Stimulated activated CD4-positive, alpha-beta T cell treated with anti-CD3 and anti-CD28 coated beads, TNF-alpha, amount 100 ng/mL, for 4 hours (primary cell): ENCODE measurements at places on chromosomes 2 and 18.

DNA sequence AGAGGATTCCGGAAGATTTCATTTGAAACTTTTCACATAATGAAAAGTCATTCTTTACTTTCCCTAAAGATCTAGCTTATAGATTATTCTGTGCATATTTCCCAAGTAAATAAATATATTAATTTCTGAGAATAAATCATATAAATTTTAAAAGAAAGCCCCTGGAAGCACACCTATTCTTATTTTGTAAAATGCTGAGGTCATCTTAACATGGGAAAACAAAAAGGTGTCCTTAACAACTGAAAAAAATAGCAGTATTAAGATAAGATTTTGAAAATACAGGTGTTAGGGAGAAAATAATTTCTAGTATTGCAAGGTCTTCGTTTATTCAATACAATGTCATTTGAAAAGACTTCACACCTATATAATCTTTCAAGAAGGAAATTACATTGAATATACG lies 567.5 kb upstream of the CHAC2 start:
- no peak for DNase-seq

DNA sequence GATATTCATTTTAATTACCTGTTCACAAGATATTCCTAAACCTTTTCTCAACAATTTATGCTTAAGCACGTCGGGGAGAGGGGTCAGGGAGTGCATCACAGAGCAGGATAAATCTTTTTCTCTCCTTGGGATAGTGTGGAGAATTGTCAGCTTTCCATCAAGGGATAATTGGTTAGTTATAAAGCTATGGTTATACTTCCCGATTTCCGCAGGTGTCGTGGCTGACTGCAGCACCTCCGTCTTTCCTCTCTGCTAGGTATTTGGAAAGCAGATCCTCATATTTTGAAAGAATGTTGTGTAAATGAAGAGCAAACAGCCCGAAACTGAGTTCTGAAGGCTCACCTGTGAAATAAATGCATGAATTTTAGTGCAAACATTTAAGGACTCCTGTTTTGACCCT lies 778 bp downstream of the DYNC2LI1 start:
- DNase-seq: no peak

GRCh38 chr2:38723173-38723572 lies 28.0 kb downstream of the SRSF7 start:
- DNase-seq: no peak

DNA sequence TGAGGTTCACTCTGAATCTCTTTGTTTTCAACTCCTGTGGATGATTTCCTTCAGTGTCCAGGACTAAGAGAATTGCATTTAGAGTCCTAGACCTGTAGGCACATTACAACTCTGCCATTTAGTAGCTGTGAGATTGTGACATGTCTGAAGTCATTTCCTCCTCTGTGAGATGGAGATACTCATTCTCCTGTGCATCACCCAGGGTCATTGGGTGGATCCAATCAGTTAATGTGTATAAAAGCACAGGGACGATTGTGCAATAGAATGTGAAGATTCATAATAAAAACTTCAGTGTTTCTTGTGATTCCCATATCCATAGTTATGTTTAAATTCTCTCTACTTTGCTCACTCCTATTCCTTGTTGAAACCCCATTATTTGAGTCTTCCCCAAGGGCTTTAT lies 113.6 kb downstream of the DIS3L2 start:
- DNase-seq: no peak

GRCh38 chr2:239496700-239497099 lies 95.9 kb upstream of the HDAC4 start:
- no peak for DNase-seq

- DNase-seq: no peak
Measured at GRCh38 chr2:186422226-186422625, 63.8 kb upstream of the ZC3H15 start.

- no peak for DNase-seq
Measured at GRCh38 chr2:169664600-169664977, 29.6 kb downstream of the CFAP210 start.

GRCh38 chr2:42123426-42123825 lies 45.7 kb upstream of the EML4 start:
- no peak for DNase-seq

- DNase-seq: no peak
Measured at GRCh38 chr18:46360102-46360699, 256.0 kb downstream of the HAUS1 start.

GRCh38 chr18:79429785-79430281 lies 34.1 kb downstream of the NFATC1 start:
- no peak for DNase-seq

- DNase-seq: no peak
Measured at GRCh38 chr18:3236470-3236869, 11.1 kb upstream of the MYL12A start.

DNA sequence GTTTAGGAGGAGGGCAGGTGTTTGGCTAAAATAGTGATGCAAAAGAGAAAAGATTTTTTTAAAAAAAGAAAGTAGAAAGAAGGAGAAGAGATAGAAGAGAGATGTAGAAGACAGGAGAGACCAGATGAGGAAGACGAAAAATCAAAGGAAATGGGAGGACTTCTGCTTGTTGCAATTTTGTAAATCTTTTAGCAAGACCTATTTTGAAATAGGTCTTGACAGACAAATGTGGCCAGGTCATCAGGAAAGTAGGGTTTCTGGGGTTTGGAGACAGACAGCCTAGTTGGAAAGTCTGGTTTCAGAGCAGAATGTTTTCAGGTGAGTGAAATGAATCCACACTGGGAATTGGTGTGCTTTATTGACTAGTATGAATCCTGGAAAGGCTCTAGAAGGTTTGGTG lies 104.5 kb upstream of the CAVIN2 start:
- no peak for DNase-seq

DNA sequence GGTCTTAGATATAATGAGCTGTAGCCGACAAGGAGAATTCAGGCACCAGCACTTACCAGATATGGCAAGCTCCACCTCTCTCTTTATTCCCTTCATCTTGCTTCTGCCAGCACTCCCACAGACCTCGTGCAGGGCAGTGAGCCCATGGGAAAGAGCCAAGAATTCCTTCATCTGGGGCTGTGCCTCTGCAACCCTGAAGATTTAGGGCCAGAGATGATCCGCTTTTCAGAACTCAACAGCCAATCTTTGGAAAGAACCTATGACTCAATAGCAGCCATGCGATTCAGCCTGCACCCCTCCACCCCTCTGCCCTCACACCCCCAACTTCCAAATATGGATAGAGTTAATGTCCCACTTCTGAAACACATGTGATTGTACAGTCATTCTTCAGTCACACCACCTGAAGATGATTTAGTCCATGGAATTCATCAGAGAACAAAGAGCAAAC lies 533.7 kb upstream of the TNP1 start:
- no peak for DNase-seq

DNA sequence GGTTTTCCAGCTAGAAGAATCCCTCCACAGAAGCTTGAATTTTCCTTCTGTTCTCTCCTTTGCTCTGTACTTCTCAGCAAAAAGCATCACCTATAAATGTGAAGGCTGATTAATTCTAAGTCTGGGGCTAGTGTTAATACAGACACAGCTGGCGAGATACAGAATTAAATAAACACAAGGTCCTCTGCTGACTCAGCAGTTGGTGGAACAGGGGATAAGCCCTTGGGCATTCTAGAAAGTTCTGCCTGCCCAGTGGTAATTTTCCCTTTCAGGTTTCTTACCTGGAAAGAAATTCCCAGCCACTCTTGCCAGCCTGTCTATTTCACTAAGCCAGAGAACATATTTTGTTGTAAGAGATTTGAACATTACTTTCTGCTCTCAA lies 175.3 kb upstream of the MSH6 start:
- DNase-seq: no peak

GRCh38 chr18:9822587-9823185 lies 63.1 kb upstream of the TXNDC2 start:
- no peak for DNase-seq

GRCh38 chr2:119598596-119599263 lies 54.5 kb downstream of the CFAP221 start:
- DNase-seq: no peak

- no peak for DNase-seq
Measured at GRCh38 chr2:232527905-232528470, 2.0 kb downstream of the CHRND start.

- DNase-seq: no peak
Measured at GRCh38 chr18:26017929-26018328, 72.5 kb downstream of the SS18 start.

- peak; percentile 30 for DNase-seq
Measured at GRCh38 chr18:11981543-11982366, 448 bp downstream of the IMPA2 start.

- DNase-seq: no peak
Measured at GRCh38 chr2:224110811-224111210, 71.7 kb upstream of the SERPINE2 start.

DNA sequence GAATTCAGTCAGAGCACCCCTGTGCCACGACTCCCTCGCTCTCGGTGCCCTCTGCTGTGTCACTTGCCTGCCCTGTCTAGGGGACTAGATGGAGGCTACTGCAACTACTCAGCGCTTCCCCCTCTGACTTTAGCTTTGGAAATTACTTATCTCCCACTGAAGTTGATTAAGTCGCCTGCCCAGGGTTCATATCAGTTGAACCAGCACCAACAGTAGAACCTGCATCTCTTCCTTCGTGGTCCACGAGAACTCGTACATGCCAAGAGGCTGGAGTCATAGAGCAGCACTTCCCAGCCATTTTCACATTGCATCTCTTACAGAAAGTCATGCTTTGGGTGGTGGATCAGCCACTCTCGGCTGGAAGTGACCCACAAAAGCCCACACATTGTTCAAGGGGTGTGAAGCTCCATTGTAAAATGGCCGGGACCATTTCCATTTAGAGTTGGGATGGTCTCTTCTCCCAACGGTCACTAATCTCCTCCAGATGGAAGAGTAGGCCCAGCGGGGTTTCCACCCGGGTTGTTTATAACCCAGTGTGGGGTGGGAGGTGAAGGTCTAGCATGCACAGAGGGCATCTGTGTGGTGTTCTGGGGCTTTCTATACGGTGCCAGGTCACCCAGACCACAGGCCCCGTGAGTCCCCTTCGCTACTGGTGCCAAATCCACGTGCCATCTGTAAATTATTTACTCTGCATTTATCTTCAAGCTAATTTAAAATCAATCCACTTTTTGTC lies 38.0 kb downstream of the STEAP3 start:
- DNase-seq: no peak

DNA sequence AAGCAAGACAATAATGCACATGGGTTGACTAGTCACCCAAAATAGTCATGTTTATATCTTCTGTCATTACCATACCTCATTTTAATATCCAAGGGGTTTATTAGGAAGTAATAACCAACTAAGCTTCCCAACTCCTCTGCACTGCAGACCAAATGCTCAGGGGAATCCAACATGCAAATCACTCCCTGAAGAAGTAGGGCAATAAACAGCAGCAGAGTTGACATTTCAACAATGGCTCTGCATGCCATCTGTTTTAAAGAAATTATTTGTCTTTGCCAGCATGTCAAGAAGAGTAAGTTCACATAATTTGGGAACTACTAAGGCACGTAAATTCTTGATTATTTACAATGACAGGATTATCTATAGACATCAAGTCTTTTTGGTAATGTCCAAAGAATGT lies 84.4 kb upstream of the LYPD1 start:
- DNase-seq: no peak

- DNase-seq: no peak
Measured at GRCh38 chr2:180208841-180209240, 201.7 kb upstream of the CWC22 start.

GRCh38 chr2:36409935-36410334 lies 54.4 kb downstream of the CRIM1 start:
- no peak for DNase-seq

DNA sequence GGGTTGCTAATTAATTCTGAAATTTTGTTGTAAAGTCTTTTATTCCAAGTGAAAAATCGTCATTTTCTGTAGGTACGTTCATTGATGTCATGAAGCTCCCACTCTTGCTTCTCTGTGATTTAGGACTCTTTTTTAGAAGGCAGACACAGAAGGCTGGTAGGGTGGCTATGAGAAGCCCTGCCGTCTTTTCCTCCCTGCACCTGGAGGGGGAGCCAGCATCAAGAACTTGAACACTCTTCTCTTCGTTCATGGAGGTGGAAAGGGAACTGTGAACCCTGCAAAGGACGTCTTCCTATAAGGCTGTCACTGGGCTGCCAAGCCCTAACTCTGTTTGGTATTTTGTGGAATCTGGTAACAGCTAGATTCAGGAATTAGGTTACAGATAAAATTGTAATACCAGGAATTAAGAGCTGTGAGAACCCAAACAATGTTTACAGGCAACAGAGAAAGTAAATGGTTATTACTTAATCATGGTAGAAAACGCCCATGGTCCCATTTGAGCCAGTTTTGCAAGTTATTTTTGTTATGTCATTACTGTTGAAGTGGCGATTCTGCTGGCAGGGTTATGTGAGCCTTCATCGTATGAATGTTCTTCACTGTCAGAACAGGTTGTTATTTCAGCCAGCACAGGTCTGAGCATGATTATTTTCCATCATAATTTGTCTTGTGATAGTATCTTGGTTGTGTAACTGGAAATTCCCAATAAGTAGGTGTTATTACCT lies 112.2 kb downstream of the OSBPL6 start:
- no peak for DNase-seq
